ENCODE measurements at places on chromosomes 4 and X.

DNA sequence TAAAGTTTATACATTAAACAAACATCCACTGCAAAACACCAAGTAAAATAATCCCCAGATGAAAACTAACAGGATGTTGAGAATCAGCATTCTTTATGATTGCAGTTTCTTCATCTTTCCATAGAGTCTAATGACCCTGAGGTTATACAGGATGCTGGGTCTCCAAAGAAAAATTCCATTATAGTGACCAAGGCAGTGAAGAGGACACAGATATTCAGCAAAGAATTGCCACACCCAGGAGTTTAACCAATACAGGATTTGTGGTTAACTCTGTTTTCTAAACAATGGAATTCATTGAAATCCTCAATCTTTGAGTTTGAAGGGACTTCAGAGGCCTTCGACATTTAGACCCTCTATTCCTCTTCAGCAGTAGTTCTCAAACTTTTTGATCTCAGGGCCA, 76.2 kb upstream of the ESX1 start:
- DNase-seq, result no peak

DNA sequence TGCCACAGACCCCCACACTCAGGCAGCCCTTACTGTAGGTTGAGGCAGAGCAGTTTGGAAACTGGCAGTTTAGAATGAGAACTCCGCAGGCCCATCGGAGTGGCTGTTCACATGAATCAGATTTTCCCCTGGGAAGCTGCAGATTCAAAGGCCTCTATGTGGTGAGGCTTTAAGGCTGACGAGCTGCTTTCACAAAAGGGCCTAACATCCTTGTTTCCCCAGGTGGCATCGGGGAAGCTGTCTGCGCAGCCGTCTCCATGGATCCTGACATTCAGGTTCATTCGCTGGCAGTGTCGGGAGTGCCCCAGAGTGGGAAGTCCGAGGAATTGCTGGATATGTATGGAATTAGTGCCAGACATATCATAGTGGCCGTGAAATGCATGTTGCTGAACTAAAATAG, 33.7 kb downstream of the TKTL1 start:
- DNase-seq, result no peak

DNA sequence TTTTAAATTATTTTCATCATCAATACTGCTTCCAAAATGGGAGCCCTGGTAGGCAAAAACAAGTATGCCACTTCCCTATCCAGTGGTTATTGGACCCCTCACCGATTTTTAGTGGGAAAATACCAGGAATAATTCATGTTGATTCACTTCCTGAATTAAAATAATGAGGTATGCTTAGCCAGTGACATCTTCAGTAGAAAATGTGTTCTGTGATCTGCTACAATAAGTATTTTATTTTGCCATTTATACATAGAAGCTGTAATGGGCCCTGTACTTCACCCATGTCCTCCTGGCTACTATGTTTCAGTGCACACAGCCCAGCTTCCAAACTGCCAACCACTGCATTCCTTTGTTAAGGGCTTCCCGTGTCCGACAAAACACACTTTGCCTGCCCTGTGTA, 41.0 kb upstream of the KLHL34 start:
- no peak for DNase-seq

GRCh38 chr4:41146716-41147506, 67.4 kb downstream of the APBB2 start:
- no peak for DNase-seq

DNA sequence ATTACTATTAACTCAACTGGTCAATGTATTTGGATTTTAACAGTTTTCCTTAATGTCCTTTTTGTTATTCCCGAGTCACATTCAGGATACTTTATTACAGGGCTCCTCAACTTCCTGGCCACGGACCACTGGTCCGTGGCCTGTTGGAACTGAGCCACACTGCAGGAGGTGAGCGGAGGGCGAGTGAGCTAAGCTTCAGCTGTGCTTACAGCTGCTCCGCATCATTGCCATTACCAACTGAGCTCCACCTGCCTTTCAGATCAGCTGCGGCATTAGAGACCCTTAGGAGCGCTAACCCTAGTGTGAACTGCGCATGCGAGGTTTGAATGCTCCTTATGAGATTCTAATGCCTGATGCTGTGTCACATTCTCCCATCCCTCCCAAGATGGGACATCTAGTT, 591.7 kb downstream of the CCSER1 start:
- DNase-seq, result no peak

DNA sequence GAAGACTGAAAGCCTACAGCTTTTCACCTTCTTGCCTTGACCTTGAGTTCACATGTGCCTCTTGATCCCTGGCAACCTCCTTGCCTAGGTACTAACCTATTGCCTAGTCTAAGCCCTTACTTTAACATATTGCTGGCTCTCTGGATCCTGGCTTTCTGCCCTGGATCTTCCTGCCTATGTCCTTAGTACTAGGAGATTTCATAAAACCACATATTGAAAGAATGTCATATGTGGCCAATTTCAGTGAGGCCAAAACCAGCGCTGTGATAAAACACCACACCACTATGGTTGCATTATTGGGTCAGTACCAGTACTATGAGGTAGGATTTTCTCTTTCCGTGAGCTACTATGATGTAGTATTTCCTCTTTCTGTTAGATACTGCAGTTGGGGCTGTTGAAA, 80.4 kb downstream of the CT47B1 start:
- DNase-seq, result no peak

GRCh38 chr4:4762909-4763821, 96.3 kb upstream of the MSX1 start:
- no peak for DNase-seq

- DNase-seq, result no peak
Observed at GRCh38 chr4:32030406-32030805, 1310.2 kb downstream of the PCDH7 start.
